ENCODE measurements at places on chromosomes 2 and 18. TPM values are rescaled to one million over a fixed set of nuclear protein-coding genes. Genes with fewer than 3 reads are reported as not detected.

- peak overlapping the region; percentile 15 for H3K4me3 ChIP-seq
- no peaks in the 10 kb centered on the region for H3K36me3 ChIP-seq
- peaks cover 46% of the 10 kb centered on the region for H3K27me3 ChIP-seq
- H3K27ac ChIP-seq: no peak overlapping the region
- peaks cover 8% of the 10 kb centered on the region for H3K4me1 ChIP-seq
- no peak for DNase-seq
These were observed 11.0 kb downstream of the EN1 start for GRCh38 chr2:118836411-118836930.

DNA sequence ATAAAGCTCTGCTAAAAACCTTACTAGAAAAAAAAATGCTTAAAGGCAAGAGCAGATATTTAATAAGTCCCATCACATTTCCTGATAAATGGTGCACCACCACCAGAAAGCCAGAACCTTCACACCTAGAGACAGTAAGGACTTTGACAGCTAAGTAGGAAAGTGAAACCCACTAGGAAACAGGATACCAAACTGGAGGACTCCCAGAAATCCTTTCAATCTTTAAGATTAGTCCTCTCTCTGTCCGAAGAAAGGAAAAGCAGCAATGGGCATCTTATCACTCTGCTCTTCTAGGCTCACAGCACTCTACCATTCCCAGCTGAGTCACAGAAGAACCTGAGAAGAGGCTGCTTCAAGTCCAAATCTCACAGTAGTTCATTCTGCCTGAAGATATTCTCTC, 3.7 kb downstream of the DYM start:
- H3K27me3 ChIP-seq: no peaks in the 10 kb centered on the region
- H3K4me1 ChIP-seq: peaks cover 11% of the 10 kb centered on the region
- H3K4me3 ChIP-seq: no peak overlapping the region
- H3K27ac ChIP-seq: no peak overlapping the region

DNA sequence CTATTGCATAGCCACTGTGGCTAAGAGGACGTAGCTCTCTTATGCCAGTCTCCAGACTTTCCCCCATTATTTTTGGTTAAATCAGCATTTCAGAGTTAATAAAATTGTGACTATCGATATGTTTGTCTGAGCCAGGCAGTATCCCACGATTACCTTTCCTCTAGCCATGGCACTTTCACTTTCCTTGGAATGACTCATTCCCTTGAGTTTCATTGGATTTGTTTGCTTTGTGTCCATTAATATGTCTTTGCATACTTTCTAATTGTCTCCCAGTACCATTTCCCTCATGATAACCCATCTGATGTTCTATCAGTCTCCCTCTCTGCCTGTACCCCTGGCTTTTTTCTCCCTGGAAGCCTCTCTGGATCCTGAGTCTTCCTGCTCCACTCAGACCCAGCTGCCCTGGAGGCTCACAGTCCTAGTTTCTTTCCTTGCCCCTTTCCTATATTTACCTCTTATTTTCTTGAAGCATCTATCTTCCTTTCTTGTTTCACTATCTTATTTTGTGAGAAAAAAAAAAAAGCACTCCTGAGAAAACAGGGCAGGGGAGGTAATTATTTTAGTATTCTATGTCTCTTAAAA, 126.1 kb downstream of the MTX2 start:
- no peaks in the 10 kb centered on the region for H3K36me3 ChIP-seq
- no peak overlapping the region for H3K27ac ChIP-seq
- no peak for DNase-seq
- H3K4me3 ChIP-seq: no peak overlapping the region
- no peaks in the 10 kb centered on the region for H3K27me3 ChIP-seq

- no peak overlapping the region for H3K4me3 ChIP-seq
- H3K4me1 ChIP-seq: no peaks in the 10 kb centered on the region
- H3K36me3 ChIP-seq: no peaks in the 10 kb centered on the region
- DNase-seq: no peak
These were observed 23.0 kb downstream of the CYTIP start for GRCh38 chr2:157420771-157421323.

DNA sequence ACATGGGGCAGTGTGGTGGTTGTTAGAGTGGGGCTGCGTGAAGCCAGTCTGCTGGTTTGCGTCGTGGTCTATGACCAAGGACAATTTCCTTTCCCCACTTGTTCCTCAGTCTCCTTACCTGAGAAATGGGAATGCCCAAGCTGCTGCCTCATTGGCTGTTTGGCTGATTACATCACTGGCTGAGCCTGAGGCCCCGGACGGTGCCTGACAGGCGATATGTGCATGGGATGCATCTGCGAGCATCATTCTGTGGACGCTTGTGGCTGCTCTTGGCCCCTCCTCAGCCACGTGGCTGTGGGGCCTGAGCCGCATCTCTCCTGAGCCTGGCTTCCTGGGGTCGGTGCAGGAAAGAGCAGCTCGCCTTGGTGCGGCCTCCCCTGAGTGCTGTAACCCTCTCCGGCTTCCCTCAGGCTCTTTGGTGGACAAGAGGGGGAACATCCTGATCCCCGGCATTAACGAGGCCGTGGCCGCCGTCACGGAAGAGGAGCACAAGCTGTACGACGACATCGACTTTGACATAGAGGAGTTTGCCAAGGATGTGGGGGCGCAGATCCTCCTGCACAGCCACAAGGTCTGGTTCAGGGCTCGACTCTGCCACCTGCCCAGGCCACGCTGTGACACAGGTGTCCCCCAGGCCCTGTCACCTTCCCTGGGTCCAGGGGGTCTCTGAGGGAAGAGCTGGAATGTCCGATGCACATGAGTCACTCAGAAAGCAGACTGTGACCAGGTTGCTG, 17.2 kb downstream of the CNDP2 start:
- no peaks in the 10 kb centered on the region for H3K4me1 ChIP-seq
- DNase-seq: no peak
- H3K27me3 ChIP-seq: no peaks in the 10 kb centered on the region
- H3K4me3 ChIP-seq: no peak overlapping the region

- peaks cover 9% of the 10 kb centered on the region for H3K36me3 ChIP-seq
- no peaks in the 10 kb centered on the region for H3K4me1 ChIP-seq
- H3K4me3 ChIP-seq: no peak overlapping the region
- no peak for DNase-seq
- H3K27me3 ChIP-seq: no peaks in the 10 kb centered on the region
These were observed 91.2 kb downstream of the SMAD7 start for GRCh38 chr18:48859311-48860268.

GRCh38 chr2:26384183-26384582, 17.5 kb upstream of the DRC1 start:
- no peaks in the 10 kb centered on the region for H3K36me3 ChIP-seq
- H3K27me3 ChIP-seq: no peaks in the 10 kb centered on the region
- DNase-seq: no peak
- H3K27ac ChIP-seq: no peak overlapping the region
- H3K4me3 ChIP-seq: no peak overlapping the region

GRCh38 chr2:12070581-12070980, 324.1 kb downstream of the LPIN1 start:
- H3K36me3 ChIP-seq: no peaks in the 10 kb centered on the region
- DNase-seq: no peak
- no peak overlapping the region for H3K27ac ChIP-seq

Gene SEMA4F
- total RNA-seq: 0.32 TPM

Gene TUBA4B
- not detected for total RNA-seq
